ENCODE measurements at places on chromosomes 16 and 17.
A peak's percentile ranks its signal among the peaks of the same experiment; 100 is the strongest.

DNA sequence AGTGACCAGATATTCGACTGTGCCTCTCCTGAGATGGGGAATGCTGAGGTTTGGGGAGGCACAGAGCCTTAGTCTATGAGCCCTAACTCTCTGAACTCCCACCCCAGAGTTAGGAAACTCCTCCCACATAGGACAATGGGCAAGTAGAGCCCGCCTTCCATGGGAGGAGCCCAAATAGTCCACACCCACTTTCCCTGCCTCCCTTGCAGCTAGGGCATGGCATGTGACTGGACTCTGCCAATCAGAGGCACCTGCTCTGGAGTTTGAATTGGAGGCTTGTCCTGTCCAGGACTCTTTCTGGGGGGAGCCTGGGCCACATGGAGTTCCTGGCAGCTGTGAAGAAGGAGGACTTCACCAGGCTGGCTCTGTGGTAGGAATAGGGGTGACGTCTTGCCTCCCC is 48.4 kb downstream of the SOCS1 start:
- DNase-seq: no peak

DNA sequence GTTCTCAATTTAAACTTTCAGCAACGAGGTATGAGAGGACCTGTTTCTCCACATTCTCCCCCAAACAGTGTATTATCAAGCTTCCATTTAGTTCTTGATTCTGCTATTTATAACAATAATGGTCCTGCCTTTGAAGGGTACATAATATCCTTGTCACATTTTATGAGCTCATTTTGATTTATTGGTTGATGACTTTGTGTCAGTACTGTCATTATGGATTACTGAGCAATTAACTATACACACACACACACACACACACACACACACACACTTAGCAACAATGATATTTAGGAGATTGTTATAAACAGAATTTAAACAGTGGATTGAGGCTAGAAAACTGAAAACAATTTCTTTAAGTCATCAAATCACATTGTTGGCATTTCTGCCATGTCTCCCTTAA is 7.0 kb downstream of the TMIGD1 start:
- no peak for DNase-seq

DNA sequence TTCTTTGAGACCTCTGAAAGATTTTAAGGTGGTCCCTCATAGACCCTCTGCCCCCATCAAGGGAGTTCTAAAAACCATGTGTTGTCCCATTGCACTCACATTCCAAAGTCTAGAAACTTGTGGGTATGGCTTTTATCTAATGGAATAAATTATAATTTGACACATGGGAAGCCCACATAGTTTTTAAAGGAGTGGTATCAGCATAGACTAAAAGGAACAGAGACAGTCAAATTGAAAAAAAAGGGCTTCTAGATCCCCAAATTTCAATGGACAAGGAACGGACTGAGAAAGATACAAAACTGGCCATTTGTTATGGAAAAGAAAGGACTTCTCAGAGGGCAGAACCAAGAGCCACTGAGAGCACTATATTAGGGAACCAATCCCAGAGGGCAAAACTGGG is 48.7 kb upstream of the ICAM2 start:
- no peak for DNase-seq

DNA sequence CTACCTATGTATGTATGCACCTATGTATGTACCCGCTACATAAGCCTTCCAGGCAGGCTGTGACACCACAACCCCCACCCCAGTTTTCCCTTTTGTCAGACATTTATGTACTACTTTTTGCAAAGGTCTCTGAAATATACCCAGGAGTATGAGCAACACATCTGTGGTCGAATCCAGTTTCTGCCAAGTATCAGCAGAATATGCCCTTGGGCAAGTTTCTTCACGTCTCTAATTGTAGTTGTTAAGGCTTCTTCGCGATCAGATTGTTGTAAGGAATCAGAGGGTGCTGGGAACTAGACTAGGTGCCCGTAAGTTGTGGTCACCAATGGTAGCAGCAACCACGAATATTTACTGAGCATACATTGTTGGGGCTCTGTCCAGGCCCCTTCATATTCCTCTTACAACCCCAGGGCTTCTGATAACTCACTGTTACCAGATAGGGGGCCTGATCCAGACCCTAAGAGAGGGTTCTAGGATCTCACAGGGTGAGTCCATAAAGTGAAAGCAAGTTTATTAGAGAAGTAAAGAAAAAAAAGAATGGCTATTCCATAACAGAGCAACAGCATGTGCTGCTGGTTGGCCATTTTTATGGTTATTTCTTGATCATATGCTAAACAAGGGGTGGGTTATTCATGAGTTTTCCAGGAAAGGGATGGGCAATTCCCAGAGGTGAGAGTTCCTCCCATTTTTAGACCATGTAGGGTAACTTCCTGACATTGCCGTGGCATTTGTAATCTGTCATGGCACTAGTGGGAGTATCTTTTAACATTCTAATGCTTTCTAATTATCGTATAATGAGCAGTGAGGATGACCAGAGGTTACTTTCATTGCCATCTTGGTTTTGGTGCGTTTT is 16.6 kb downstream of the NUDT7 start:
- DNase-seq: no peak

- DNase-seq: no peak
Observed at GRCh38 chr17:64484380-64484779, 12.5 kb downstream of the POLG2 start.

DNA sequence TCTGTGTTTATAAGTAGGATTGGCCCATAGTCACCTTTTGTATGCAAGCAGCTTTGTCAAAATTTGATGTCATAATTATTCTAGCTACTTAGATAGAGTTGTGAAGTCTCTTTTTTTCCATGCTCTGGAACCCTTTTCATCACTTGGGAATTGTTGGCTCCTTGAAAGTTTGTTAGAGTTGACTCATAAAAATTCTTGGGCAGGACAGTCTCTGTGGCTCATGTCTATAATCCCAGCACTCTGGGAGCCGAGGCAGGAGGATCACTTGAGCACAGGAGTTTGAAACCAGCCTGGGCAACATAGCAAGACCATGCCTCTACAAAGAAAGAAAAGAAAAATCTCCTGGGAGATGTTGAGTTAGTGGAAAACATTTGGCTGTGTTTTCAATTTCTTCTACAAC is 45.7 kb upstream of the MRC2 start:
- no peak for DNase-seq

DNA sequence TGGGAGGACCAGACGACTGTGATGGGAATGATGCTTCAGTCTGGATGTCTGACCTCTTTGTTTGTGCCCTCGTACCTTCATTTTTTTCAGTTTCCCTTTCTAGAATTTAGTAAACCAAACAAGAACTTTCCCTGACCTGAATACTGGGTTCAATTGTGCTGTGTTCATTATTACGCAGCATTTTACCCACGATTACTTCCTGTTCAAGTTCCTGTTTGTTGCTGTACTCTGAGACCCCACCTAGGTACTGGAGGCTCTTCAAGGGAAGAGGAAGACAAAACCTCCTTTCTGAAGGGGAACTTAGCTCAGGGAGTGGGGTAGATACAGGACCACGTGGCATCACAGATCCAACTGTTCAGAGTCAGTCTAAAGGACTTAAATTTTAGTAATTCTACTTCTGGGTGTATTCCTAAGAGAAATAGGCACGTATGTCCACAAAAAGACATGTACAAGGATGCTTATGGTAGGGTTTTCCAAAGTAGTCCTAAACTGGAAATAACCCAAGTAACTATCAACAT is 9.2 kb upstream of the PRKCB start:
- no peak for DNase-seq

DNA sequence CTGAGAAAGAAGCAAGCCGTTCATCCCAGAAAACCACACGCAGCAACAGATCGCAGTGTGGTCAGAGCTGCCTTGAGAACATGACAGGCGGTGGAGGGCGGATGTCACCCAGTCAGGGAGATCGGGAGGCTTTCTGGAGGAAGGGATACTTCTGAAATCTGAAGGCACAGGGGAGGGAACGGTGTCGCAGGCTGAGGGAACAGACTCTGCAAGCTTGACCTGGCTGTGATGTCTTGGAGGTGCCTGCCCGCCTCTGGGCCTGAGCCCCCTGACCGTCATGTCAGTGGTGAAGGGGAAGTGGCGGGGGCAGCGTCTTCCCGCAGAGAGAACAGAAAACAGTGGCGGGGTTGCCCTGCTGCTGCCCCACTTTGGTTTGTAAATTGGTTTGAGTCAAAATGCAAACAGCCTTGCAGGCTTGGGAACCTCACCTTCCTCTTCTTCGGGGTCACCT is 8.1 kb upstream of the ATP2A3 start:
- DNase-seq: no peak

GRCh38 chr17:67800495-67800928 is 24.8 kb upstream of the BPTF start:
- DNase-seq: peak; percentile 50

- DNase-seq: no peak
Observed at GRCh38 chr17:77513045-77513444, 372.3 kb downstream of the SEC14L1 start.

GRCh38 chr16:57804111-57804837 is 2.0 kb upstream of the KIFC3 start:
- DNase-seq: no peak

DNA sequence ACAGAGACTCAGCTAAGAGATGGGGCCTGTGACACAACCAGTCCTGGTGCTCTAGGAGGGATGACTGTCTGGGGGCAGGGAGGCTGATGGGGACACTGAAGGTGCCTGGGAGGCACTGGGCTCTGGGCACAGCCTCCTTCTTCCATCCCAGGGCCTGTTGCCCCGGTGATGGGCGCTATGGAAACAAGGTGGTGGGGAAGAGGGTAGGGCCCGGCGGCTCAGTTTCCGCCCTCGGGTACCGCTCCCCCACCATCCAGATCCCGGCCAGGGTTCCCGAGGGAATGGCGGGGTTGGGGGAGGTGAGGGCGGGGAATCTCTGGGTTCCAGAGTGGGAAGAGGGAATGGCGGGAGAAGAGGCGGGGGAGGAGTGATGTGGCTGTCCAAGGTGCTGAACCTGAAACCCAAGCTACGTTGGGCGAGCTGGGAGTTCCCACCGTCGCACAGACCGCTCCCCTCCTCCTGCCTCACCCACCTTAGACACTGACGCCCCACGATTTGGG is 981 bp downstream of the KCNH4 start:
- peak; percentile 63 for DNase-seq

- DNase-seq: no peak
Observed at GRCh38 chr16:89484041-89484501, 6.3 kb downstream of the ANKRD11 start.

DNA sequence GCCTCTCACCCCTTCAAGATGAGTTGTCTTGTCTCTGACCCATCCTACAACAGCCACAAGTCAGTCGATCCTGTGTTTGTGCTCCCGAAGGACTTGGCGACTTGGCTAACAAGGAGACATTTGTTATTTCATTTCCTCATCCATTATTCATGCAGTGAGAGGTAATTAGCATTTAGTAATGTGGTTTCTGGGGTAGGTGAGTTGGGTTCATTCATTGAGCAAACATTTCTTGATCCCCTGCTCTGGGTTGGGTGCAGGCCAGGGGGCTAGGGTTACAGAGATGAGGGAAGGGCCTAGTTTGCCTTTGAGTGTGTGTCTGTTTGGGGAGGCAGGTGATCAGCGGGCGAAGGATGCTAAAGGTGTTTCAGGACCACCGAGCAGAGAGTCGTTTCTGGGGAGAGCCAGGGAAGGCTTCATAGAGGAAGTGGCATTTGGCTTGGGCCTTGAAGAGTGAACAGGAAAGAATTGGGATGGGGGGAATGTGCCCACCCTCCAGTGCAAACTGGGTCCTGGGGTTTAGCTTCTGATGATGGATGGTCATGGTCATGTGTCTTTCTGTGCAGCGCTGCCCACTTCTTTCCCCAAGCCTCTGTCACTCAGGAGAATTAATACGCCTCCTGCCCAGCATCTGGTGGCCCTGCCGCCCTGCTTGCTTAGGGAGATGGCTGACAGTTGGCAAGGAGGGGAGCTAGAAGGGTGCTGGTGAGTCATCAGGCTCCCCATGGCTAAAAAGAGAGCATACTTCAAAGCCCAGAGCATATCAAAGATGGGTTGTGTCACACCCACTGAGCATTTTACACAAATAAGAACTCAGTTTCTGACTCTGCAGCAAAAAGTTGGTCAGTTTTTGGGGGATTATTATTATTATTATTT is 38.5 kb downstream of the MSI2 start:
- DNase-seq: no peak

GRCh38 chr16:56743840-56744239 is 13.9 kb downstream of the NUP93 start:
- DNase-seq: no peak

- DNase-seq: no peak
Observed at GRCh38 chr16:56505181-56505580, 14.6 kb downstream of the BBS2 start.

- no peak for DNase-seq
Observed at GRCh38 chr17:65914784-65915342, 277.1 kb downstream of the CEP112 start.

GRCh38 chr16:66898207-66898606 is 17.9 kb downstream of the PDP2 start:
- DNase-seq: no peak

GRCh38 chr17:80805032-80805751 is 186.4 kb upstream of the CHMP6 start:
- DNase-seq: no peak

- DNase-seq: no peak
Observed at GRCh38 chr17:2860045-2860444, 63.8 kb downstream of the RAP1GAP2 start.

- DNase-seq: no peak
Observed at GRCh38 chr16:89798832-89799370, 17.5 kb downstream of the FANCA start.

DNA sequence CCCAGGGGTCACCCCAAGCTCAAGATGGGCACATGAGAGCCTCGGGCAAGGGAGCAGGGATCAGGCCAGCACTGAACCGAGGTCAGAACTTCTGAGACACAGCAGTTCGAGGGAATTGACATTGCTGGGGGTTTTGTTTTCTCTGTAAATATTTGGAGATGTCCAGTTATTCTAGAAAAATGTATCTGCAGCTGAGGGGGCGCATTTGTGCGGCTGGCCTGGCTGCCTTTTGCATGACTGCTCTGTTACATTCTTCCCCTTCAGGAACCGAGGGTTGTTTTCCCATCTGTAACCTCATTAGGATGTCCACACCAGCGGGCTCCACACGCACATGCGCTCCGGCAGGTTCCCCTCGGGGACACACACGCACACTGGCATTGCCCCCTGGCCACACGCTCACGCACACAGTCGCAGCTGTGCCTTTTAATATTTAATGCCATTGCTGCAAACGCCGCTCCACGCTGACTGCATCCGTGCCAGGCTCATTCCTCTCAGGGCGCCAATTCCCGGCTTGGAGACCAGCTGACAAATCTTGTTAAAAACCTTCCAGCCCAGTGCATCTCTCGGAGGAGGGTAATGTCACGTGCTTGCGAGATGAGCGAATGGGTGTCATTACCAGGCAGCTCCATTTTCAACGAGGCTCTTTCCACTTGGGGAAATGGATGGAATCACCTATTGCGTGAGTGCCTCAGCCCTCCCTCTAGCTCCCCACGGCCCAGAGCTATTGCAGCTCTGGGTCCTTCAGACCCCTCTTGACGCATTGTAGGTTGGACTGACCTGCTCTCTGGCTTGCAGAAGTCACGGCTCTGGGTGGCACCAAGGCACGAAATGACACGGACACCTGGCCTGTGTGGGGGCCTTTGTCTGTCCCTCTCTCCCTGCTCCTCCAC is 13.1 kb downstream of the CCR7 start:
- no peak for DNase-seq

- DNase-seq: no peak
Observed at GRCh38 chr16:56938664-56939513, 6.9 kb downstream of the HERPUD1 start.

Data from neuronal stem cell (in vitro differentiated cells).